ENCODE measurements at places on chromosomes 5 and 9.

DNA sequence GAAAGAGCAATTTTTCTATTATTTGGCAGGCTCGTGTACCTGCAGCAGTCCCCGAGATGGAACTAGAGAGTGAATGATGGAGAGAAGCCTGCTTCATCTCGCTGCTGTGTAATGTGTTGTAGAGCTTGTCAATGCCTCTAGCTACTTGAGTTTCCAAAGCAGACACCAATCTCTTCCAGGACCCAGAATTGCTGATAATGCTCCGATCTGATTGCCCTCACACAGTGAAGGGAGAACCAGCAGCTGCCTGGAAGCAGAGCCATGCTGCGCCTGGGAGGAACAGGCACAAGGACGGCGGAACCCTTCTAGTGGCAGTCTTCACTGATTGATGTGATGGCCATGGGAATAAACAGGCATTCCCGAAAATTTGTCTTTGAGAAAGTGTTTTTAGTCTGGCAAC, 288.0 kb downstream of the ICE1 start:
- DNase-seq = no peak

- DNase-seq = no peak
These were observed 334.7 kb downstream of the FBXL7 start for GRCh38 chr5:15834596-15835245.

DNA sequence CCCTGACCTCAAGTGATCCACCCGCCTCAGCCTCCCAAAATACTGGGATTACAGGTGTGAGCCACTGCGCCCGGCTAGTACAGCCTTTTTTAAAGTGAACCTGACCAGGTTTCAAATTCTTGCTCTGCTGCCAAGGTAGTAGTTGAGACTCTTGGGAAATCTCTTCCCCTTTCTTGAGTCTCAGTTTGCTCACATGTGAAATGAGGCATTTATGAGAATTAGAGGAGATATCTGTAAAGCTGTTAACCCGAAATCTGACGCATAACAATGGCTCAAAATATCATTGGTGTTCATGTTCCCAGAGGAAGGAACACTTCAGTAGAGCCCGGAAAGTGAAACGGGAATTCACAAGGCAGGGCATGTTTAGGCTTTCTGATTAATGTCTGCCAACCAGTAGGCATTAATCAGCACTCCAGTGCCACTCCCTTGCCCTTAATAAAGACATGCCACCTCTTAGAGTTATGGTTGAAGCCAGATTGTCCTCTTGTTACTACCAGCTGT, 1.5 kb downstream of the ARPC5L start:
- DNase-seq = no peak

DNA sequence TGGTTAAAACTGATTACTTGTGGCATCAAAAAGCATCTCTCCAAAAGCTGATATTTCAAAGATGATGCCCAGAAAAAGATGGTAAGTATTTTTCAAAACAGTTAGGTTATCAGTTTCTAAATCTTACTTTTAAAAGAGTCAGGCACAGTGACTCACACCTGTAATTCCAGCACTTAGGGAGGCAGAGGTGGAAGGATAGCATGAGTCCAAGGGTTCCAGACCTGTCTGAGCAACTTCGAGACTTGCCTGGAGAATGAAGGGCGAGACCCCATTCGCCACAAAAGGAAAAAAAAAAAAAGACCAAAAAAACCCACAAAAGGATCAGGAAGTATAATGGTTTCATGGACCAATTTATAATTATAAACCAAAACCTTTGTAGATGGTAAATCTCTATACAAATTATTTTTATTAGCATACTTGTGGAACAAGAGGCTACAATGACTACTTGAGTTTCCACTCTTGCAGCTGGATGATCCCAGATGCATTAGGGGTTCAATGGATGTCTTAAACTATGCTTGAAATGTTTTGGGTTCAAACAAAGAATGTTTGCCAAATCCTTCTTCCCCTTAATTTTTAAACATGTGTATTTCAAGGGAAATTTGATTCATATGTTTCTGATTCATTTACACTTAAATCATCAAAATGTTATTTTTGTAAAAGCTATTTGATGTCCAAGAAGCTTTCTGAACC, 96.1 kb downstream of the ADAMTSL1 start:
- no peak for DNase-seq

- peak; percentile 48 for DNase-seq
These were observed 76.1 kb upstream of the CXCL14 start for GRCh38 chr5:135654761-135655467.

GRCh38 chr5:31413030-31413812, 118.7 kb downstream of the DROSHA start:
- no peak for DNase-seq

DNA sequence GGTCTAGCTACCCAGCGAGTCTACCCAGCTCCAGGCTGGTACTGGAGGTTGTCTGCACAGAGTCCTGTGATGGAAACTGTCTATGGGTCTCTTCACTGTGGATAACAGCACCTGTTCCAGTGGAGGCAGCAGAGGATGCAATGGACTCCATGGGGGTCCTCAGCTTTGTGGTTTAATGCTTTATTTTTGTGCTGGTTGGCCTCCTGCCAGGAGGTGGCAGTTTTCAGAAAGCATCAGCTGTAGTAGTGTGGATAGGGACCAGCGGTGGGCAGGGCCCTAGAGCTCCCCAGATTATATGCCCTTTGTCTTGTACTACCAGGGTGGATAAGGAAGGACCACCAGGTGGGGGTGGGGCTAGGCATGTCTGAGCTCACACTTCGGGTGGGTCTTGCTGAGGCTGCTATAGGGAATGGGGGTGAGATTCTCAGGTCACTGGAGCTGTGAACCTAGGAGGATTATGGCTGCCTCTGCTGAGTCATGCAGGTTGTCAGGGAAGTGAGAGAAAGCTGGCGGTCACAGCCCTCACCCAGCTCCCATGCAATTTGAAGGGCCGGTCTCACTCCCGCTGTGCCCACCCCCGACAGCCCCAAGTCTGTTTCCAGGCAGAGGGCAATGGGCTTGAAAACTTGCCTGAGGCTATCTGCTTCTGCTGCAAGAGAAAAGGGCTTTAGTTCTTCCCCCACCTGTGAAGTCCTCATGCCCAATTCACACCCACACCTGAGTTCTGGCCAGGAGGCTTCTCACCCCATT, 397.1 kb downstream of the TLE1 start:
- no peak for DNase-seq

GRCh38 chr9:130240410-130241197, 25.0 kb upstream of the HMCN2 start:
- DNase-seq = peak; percentile 70

- DNase-seq = no peak
These were observed 1.8 kb downstream of the CAVIN4 start for GRCh38 chr9:100579665-100580064.

DNA sequence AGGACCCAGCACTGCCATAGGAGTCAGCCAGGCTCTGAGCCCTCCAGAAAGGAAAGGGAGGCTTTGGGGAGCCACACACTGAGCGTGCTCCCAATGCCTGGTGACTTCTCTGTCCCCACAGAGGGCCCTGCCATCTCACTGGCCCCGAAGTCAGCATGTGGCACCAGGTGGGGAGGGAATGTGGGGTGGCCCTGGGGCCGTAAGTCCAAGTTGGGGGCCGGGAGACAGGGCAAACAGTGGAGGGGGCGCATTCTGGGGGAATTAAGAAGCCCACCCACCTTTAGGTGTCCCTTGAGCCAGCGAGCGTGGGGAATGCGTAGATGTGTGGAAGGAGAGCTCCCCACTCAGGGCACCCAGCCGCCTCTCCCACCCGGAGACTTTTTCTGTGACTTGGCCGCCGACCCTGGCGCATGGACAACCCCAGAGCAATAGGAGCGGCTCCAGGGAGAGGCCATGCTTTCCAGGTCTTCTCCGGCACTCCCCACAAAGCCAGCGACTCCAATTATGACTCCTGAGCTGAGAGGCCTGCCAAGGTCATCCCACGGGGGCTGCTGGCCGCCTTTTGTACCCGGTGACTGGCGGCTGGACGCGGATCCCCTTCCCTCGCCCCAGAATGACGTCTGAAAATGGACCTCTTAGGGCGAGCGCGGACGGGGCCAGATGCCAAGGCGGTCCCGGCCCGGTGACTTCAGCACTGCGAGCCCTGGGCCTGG, 9.8 kb downstream of the IRX1 start:
- no peak for DNase-seq

DNA sequence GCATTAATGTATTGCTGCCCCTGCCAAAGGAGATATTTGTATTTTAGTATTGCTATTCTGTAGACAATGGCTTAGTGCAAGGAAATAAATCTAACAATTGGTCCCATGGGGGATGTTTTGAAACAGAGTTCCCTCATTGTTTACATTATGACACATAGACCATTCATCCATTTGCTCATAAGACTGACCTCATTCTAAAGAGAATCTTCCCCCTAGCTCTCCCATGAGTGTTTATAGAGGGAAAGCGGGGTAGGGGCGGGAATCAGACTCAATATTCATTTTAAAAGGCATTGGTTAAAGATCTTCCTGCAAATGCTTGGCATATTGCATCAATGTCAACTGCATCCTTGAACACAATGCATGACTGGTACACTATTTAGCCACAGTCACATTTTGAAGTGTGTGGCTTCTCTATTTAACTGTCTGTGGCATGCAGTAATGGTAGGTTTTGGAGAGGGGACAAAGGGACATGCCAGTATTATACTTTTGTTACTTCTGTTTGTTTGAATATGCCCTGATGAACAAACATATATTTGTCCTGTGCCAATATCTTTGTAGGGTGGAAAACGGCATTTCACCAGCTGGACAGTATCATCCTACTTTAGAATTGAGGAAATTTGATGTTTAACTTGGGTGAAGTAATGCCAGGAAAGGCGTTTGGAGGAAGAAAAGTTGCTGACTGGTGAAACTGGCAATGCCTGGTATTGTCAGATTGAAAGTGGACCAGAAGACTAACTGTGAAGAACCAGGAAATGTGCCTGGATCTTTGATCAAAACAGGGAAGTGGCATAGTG, 84.1 kb upstream of the MEGF10 start:
- no peak for DNase-seq

DNA sequence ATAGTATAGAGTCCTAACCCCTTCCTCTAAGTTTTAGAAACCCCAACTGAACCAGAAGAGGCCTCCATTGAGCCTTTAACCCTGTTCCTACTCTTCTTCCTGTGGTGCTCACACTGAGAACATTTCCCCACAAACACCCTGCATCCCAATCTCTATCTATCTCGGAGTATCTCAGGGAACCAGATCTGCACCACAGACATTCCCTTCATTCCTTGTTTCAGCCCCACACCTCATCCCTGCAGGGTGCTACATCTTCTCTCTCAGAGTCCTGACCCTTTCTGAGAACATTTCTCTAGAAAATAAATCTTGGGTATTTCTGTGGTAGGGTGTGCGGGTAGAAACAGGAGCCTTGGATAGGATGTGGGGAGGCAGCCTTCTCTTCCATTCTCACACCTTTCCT, 507.8 kb downstream of the PDE4D start:
- DNase-seq = no peak

DNA sequence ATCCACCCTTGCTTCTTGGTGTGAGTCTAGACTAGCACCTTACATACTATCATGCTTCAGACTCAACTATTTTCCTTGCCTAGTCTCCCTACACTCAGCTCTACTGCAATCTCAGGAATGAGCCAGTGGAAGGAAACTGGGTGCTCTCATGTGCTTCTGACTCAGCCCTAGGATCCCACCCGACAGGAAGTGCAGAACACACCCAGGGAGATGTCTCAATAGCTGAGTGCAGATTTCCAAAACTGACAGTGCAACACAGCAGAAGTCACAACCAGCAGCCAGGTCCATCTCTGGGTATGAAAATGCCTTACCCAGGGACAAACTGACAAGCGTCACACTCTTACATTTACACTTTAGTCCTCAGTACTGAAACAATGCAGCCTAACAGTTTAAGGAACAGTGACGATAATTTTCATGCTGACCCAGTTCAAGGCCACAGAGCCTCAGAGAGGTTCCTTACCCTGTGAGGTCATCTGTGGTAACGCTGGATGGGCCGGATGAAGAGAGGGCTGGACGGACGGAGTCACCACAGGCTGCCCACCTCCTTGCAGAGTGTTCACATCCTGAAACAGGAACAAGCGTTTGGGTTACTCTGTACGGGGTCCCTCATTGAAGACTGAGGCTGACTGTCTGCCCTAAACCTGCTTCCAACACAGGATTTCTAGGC, 33.0 kb downstream of the FKBP15 start:
- peak; percentile 80 for DNase-seq

DNA sequence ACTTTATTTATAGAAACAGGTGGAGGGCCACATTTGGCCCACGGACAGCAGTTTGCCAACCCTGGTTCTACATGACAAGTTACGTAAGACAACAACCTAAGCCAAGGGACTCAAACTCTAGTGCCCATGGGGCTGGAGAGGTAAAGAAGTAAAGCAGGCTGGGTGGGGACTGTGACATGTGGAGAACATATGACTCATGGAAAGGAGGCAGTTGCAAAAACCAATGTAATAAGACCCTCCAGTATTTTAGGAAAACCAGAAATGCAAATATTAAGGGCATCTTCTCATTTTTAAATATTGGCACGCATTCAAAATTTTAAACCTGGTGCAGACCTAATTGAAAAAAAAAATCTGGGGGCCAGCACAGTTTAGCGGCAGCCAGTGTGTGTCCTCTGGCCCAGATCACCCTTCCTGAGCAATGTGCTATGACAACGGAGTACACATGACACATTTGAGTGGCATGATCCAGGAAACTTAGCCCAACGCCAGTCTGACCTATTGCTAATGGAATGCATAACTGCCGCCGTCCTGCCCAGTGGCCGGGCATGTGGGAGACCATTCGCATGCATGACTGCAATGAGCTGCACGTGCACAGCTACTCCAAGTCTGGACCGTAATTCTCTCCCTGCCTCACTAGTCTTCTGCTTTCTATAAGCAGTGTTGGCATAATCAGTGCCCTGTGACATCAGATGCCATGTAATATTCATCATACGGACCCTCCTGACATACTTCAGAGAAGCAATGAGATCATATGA, 97.2 kb downstream of the SH3TC2 start:
- peak; percentile 77 for DNase-seq

DNA sequence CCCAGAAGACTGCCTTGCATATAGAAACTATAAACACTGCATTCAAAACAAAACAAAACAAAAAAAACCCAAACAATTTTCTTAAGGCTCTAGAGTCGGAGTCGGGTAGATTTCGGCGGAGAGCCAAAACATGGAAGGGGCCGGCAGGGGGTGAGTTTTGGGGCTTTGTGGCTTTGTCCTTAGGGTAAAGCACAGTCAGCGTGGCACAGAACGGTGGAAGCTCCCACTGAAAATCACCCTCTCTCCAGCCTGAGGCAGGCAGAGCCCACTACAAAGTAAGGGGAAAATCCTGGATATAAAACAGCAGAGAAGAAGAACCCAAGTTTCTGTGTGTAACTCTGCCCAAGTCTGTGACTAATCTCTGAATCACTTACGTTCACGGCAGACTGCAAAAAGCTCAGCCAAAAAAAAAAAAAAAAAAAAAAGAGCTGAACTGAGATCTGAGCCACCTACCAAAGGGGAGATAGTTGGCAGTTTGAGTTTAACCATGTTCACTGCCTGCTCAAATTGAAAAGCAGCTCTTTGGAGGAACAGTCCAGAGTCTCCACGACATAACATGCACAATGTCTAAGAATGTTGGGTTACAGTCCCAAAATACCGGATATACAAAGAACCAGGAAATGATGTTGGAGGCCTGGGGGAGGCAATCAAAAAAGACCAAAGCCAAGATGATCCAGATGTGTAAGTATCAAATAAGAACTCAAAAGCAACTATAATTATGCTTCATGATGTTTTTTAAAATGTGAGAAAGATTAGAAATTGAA, 26.6 kb upstream of the OR2K2 start:
- peak; percentile 53 for DNase-seq
